Upper lobe of left lung (tissue), 6 donors: ENCODE measurements at places on chromosomes 4 and X. TPM values are rescaled to one million over a fixed set of nuclear protein-coding genes. Genes with fewer than 3 reads are reported as not detected.

GRCh38 chrX:83588409-83588808, 80.3 kb downstream of the POU3F4 start:
- DNase-seq = no peak

The MAGEE1 gene
- total RNA-seq = 2.3 TPM

GRCh38 chrX:15059474-15059873, 186.3 kb downstream of the MOSPD2 start:
- no peak for DNase-seq

GRCh38 chr4:13559413-13559812, 15.1 kb upstream of the NKX3-2 start:
- no peak for DNase-seq

GRCh38 chr4:54976682-54977081, 148.7 kb downstream of the KDR start:
- no peak for DNase-seq

DNA sequence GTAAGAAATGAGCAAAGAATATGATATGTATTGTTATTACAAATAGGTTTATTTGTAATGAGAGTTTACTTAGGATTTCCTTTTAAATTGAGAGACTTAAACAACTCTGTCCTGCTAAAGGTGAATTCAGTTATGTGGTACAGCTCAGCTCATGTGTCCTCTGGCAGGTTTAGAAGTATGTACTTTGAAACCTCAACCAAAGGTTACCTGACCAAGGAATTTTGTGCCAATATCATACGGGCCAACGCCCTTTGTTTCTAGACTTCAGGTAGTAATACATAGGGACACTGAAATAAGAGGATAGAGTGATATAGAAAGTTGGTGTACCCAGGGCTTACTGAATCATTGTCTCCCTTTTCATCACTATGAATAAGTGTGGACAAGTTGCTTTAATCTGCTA, 25.7 kb downstream of the SLAIN2 start:
- no peak for DNase-seq

DNA sequence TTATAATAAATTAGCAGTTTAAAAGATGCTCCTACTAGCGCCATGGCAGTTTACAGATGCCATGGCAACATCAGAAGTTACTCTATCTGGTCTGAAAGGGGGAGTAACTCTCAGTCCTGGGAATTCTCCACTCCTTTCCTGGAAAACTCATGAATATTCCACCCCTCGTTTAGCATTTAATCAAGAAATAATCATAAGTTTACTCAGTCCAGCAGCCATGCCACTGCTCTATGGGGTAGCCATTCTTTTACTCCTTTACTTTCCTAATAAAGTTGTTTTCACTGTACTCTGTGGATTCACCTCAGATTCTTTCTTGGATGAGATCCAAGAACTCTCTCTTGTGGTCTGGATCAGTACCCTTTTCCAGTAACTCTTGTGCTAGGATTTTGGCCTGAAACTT, 52.3 kb downstream of the GUCY1B1 start:
- DNase-seq = no peak

DNA sequence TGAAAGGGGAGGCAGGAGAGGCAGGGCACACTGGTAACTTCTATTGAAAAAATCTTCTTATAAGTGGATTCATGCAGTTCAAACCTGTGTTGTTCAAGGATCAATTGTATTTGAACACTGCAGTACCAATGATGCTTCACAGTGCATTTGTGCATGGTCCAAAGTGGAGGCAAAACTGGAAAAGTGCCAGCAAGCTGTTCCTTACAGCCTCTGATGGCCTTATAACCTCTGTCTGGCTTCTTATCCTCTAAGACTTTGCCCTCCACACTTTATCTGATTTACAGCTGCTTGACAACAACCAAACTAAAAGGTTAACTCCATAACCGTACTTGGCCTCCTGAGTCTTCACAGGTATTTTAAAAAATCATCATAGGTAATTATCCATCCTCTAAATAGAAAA, 40.4 kb downstream of the MAGEB17 start:
- DNase-seq = no peak

GRCh38 chrX:143206966-143207365, 181.2 kb downstream of the SPANXN4 start:
- DNase-seq = no peak

The RASL11B gene
- total RNA-seq = 1.6 TPM

The CXorf65 gene
- total RNA-seq = not detected

The GAB3 gene
- total RNA-seq = 10.6 TPM

The SORCS2 gene
- 28.3 TPM for total RNA-seq

The SLC25A6 gene
- 268 TPM for total RNA-seq

- DNase-seq = no peak
Measured at GRCh38 chr4:183550345-183551093, 45.7 kb downstream of the ING2 start.

The GPRASP3 gene
- total RNA-seq = 3.1 TPM

- DNase-seq = no peak
Measured at GRCh38 chr4:61200916-61201526, 895 bp downstream of the ADGRL3 start.

- no peak for DNase-seq
Measured at GRCh38 chr4:23779839-23780238, 110.0 kb downstream of the PPARGC1A start.

The SRD5A3 gene
- 9.4 TPM for total RNA-seq

The SCRG1 gene
- total RNA-seq = 0.09 TPM

GRCh38 chr4:47639531-47639930, 154.5 kb downstream of the ATP10D start:
- no peak for DNase-seq

- DNase-seq = no peak
Measured at GRCh38 chr4:107991945-107992630, 2.4 kb downstream of the HADH start.

DNA sequence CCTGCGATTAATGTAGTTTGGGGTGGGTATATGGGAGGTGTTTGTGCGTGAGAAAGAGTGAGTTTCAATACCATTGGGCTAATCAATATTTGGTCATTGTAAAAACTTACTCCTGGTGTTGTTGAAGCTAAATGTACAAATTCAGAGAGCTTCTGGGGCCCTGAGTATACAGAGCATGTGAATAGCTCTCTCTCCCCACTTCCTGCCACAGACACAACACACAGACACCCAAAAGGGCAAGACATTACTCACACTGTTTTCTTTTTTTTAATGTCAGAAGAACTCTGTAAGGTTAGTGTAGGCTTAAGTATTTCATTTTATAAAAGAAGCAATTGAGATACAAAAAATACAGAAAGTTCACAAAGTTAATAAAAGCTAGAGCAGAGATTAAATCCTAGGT, 151.3 kb upstream of the KCNIP4 start:
- DNase-seq = no peak

The UGT2B10 gene
- total RNA-seq = not detected

DNA sequence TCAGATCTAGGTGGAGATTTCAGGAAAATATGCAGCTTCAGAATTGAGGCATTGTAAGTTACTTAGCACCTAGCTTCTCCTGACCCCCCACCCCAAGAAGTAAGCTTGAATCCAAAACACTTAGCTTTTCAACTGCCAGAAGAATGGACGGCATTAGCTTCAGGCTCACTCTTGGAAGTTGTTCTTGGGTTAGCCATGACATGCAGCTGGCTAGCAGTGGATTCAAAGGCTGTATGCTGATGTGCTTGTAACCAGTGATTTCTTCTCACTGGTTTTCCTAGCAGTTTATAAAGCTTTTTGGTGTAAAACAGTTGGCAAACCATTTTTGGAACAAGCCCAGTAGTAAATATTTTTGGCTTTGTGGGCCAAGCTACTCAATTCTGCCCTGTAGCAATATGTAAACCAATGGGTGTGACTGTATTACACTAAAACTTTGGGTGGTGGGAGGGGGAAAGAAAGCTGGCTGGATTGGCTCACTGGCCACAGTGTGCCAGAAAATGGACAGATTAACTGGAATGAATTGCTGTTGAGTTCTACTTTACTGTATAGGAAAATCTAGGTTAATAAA, 85.6 kb downstream of the SHROOM2 start:
- no peak for DNase-seq

- DNase-seq = no peak
Measured at GRCh38 chr4:13092702-13093101, 391.4 kb downstream of the RAB28 start.

The TLR10 gene
- total RNA-seq = 0.61 TPM

- DNase-seq = no peak
Measured at GRCh38 chr4:100842856-100843255, 325.0 kb upstream of the EMCN start.

DNA sequence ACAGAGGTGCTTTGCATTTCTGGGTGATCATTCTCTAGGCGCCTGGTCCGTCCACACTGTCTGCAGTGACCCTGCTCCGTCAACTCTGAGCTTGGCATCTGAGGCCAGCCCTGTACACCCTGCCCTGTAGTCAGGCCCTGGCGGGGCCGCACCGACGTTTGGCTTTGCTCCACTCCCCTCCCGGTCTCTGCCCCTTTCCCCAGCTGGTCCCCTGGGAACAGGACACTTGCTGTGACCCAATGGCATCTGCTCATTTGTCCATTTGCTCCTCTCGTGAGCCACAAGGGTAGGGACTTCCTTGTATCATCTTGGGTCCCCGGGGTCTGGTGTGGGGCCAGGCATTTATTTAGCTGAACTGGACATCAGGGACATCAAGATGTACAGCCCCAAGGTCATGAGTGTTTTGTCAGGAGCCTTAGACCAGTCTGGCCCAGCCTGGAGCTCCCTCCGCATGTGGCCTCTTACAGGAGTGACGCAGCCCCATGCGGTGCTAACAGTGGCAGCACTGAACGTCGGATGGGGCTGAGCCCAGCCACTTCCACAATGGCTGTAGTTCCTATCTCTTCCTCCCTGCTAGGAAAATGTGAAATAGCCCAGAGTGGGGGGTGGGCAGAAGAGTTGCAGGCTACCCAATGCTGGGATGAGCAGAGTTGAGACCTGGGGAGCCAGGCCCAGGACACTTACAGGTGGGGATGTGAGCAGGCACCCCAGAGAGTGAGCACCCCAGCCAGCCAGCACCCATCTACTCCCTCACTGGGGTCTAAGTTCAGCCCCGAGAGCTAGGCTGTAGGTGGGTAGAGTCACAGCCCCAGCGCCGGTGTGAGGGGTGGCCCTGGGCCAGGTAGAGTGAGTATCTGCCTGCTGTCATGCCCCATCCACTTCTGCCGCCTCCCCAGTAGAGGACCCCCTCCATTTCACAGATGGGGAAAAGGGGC, 2.0 kb upstream of the SH3BP2 start:
- peak; percentile 66 for DNase-seq

GRCh38 chr4:146407257-146407656, 114.5 kb downstream of the SLC10A7 start:
- no peak for DNase-seq

The GATA1 gene
- total RNA-seq = not detected

- no peak for DNase-seq
Measured at GRCh38 chr4:173807347-173807746, 277.3 kb upstream of the HAND2 start.

The DOCK11 gene
- total RNA-seq = 41.2 TPM

GRCh38 chr4:43835869-43836268, 612.7 kb downstream of the KCTD8 start:
- no peak for DNase-seq

DNA sequence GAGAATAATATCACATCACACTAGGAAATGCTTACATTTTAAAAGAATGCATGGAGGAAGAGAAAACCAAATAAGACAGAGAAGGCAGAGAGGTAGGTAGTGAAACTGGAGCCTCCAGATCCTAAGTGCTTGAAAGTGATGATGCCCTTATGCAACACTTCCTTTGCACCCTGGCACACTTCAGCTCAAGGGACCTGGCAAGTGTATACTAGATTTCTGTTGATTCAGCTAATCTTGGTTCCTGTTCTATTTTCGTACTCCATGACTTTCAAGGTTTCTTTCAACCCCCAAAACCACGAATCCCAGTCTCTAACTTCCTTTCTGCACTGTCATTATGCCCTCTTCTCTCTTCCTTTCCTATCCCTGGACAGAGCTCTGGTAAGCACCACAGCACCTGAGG, 36.9 kb upstream of the SH3KBP1 start:
- peak; percentile 36 for DNase-seq

The EOLA1 gene
- 17.6 TPM for total RNA-seq

- DNase-seq = no peak
Measured at GRCh38 chr4:126894963-126895362, 737.8 kb upstream of the INTU start.

- DNase-seq = peak; percentile 64
Measured at GRCh38 chr4:139419388-139419914, 34.5 kb upstream of the RAB33B start.

The FRMD7 gene
- not detected for total RNA-seq

DNA sequence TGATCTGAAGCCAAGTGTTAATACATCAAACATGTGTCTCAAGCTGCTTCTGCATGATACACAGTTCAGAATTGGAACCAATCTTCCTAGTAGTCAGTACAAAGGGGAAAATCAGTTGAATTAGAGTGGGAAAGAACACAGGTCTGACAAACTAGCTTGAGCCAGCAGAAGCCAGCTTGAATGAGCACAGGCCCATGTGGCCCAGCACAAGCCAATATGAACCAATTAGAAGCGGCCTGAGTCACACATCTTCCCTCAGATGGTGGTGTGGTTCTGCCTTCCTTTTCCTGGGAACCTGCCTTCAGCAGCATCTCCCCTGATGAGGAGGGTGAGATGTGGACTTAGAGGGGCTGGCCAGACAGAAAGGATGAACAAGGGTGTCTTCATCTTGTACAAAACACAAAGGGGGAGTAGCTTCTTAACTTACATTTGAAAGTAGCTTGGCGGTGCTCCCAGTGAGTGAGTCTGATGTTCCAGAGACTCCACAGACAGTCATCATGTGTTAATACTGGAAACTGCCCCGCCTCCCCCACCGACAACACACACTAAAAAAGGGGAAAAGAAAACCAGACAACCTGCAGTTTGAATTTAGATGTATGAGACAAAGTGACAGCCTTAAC, 72.0 kb downstream of the FRMPD4 start:
- DNase-seq = no peak

The FBXW7 gene
- 36.5 TPM for total RNA-seq

- no peak for DNase-seq
Measured at GRCh38 chrX:7514871-7515599, 327.9 kb upstream of the VCX start.

The ARMCX5 gene
- 10.3 TPM for total RNA-seq
